ENCODE measurements at places on chromosomes 7 and 10.

GRCh38 chr7:115008465-115009114 lies 86.7 kb downstream of the MDFIC start:
- peak overlapping the region; percentile 64 for H3K27ac ChIP-seq
- H3K27me3 ChIP-seq: no peaks in the 10 kb centered on the region
- no peak overlapping the region for H3K4me3 ChIP-seq
- H3K4me1 ChIP-seq: peaks cover 18% of the 10 kb centered on the region

DNA sequence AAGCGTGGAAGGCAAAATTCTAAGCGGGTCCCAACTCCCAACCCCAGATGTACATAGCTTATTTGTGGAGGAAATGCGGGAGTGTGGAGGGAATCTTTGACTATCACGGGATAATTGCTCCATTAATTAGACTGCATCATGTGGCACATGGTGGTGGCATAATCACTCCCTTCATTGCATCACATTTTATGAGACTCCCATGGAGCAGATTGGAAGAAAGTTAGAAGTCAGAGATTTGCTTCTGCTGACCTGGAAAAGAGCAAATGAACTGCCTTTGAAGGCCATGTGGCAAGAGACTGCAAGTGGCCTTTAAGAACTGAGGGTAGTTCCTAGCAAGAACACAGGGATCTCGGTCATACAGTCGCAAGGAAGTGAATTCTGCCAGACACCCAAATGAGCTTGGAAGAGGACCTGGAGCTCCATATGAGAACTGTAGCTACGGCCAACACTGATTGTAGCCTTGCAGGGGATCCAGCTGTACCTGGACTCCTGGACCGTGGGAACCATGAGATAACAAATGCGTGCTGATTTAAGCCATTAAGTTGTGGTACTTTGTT lies 37.1 kb upstream of the ITGB1 start:
- H3K4me1 ChIP-seq: no peaks in the 10 kb centered on the region
- no peaks in the 10 kb centered on the region for H3K27me3 ChIP-seq
- no peaks in the 10 kb centered on the region for H3K36me3 ChIP-seq

GRCh38 chr10:71754562-71754961 lies 18.8 kb downstream of the VSIR start:
- H3K4me1 ChIP-seq: peaks cover 26% of the 10 kb centered on the region
- no peak overlapping the region for H3K4me3 ChIP-seq
- H3K36me3 ChIP-seq: peaks cover 84% of the 10 kb centered on the region

DNA sequence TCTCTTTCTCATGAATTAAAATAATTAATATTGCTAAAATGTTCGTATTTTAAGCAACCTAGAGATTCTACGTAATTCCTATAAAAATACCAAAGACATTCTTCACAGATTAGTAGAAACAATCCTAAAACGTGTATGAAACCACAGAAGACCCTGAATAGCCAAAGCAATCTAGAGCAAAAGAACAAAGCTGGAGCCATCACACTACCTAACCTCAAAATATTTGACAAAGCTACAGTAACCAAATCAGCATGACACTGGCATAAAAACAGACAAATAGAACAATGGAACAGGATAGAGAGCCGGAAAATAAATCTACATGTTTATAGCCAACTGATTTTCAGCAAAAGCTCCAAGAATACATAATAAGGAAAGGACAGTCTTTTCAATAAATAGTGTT lies 105.5 kb upstream of the PTN start:
- H3K27ac ChIP-seq: no peak overlapping the region
- H3K36me3 ChIP-seq: no peaks in the 10 kb centered on the region
- peaks cover 2% of the 10 kb centered on the region for H3K4me1 ChIP-seq

GRCh38 chr10:114649217-114649903 lies 8.7 kb downstream of the ABLIM1 start:
- DNase-seq: no peak
- no peak overlapping the region for H3K27ac ChIP-seq
- H3K4me1 ChIP-seq: peaks cover 22% of the 10 kb centered on the region
- no peaks in the 10 kb centered on the region for H3K27me3 ChIP-seq
